Tibial nerve (tissue), 4 donors: ENCODE measurements at places on chromosomes 13 and 19. TPM values are rescaled to one million over a fixed set of nuclear protein-coding genes. Genes with fewer than 3 reads are reported as not detected.

DNA sequence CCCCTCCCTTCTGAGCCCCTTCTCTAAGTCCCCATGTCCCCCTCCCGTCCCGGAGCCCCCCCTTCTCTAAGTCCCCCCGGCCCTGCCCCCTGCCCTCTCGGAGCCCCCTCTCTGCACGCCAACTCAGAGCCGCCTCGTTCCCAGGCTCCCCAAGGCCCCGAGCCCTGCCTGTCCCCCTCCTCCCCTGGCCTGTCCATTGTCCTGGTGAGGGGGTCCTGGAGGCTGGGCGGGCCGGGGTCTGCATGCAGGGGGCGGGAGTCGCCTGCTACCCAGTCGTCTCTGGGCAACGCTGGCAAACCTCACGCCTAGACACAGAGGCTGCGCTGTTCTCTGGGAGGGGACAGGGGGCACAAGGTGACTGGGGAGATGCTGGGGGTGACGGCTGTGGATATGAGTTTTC is 39.2 kb upstream of the SEMA6B start:
- no peak for DNase-seq

GRCh38 chr19:48396824-48397176 is 3.3 kb downstream of the GRIN2D start:
- no peak for DNase-seq

DNA sequence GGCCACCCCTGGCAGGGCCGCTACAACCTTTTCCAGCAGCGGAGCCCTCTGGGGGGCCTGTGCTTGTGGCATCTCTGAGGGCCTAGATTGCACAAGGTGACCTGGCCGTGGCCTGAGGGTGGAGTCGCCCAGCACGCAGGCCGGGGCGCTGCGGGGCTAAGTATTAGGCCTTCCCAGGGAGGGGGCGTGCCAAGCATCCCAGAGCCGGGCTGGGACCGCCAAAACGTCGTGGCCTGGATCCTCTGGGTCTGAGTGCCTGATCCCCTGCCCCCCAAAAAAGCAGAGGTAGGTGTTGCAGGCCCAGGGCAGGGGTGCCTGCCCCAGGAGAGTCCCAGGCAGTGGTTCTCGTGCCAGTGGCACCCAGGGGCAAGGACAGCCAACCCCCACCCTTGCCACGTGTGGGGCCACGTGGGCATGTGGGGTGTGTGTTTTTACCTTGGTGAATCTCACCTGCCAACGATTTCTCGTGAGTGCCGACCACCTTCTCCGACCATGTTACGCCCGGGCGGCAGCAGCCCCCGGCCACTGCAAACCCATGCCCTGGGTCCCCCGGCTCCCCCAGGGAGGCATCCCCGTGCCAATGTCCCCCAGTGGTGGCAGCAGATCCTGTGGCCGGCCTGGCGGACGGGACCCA is 12.6 kb upstream of the GNA15 start:
- DNase-seq = no peak

- DNase-seq = no peak
Measured at GRCh38 chr19:13121551-13122274, 3.6 kb downstream of the NACC1 start.

TRIP10 gene
- total RNA-seq = 116 TPM

CABP5 gene
- not detected for total RNA-seq
